RKO (cell line): ENCODE measurements at places on chromosomes 7 and 10.

GRCh38 chr7:94616855-94617254 lies 39.1 kb downstream of the SGCE start:
- no peak for DNase-seq

GRCh38 chr10:94216201-94216600 lies 146.5 kb downstream of the NOC3L start:
- no peak for DNase-seq

GRCh38 chr10:115023715-115024114 lies 69.5 kb upstream of the ATRNL1 start:
- no peak for DNase-seq

DNA sequence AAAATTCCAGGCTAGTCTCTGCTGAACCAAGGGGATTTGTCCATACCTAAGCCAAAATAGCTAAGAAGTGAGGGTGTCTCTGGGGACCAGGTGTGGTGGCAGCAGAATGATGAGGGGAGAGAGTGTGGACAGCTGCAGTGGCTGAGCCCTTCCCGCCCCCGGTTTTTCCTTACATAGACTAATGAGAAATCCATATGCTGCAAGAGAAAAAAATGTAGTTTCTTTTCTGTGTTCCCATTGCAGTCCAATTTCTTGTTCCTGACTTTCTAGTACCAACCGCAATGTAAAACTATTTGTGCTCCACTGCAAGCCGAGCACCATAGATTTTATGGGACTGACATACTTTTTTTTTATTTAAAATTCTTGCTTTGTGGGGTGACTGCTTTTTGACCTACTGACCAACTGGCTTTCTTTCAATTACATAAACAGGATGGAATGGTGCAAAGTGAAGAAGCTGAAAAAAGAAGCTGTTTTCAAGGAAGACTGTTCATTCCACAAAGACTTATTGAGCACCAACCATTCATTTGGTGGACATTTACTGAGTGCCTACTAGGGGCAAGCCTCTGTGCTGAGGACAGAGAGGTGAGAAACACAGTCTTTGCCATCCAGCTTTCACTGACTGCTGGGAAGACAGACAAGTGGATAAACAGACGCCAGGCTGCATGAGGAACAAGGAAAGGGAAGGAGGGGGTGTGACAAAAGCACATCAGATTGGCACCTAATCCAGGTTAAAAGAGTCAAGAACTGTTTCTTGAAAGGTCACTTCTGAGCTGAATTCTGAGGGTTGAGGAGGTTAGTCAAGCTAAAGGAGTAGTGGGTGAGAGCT lies 9.8 kb downstream of the CEP41 start:
- DNase-seq: no peak

GRCh38 chr10:125034675-125035074 lies 92.8 kb downstream of the ZRANB1 start:
- DNase-seq: no peak
